ENCODE measurements at places on chromosomes 4 and X.

GRCh38 chr4:52718123-52718522, 33.1 kb downstream of the ERVMER34-1 start:
- no peak for DNase-seq

DNA sequence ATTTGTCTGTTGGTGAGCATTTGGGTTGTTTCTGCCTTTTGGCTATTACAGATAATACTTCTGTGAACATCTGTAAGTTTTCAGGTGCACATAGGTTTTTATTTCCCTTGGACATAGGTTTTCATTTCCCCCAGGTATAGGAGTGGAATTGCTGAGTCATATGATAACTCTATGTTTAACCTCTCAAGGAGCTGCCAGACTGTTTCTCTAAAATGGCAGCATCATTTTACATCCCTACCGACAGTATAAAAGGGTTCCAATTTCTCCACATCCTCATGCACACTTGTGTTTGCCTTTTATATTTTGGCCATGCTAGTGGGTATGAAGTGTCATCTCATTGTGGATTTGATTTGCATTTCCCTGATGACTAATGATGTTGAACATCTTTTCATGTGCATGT, 53.5 kb downstream of the TMEM164 start:
- DNase-seq: no peak

DNA sequence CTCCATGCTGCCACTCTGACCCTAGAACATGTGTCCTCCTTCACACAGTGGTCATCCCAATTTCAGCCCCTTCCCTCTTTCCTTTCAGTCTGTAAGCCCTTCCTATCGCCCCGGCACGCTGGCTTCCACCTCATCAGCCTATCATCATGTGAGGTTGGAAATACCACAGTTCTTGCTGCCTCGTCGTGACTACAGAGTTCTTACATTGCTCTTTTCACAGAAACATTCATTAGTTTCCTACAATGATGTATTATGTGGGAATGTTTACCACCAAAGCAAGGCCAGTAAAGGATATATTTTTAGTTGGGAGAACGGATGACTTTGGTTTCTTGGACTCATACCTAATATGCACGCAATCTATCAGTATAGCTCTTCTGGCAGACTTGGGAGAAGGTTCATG, 169.5 kb upstream of the BOD1L1 start:
- DNase-seq: no peak

GRCh38 chrX:28351801-28352200, 235.4 kb upstream of the IL1RAPL1 start:
- DNase-seq: no peak

- no peak for DNase-seq
Observed at GRCh38 chr4:59553063-59553720, 1646.9 kb upstream of the ADGRL3 start.

DNA sequence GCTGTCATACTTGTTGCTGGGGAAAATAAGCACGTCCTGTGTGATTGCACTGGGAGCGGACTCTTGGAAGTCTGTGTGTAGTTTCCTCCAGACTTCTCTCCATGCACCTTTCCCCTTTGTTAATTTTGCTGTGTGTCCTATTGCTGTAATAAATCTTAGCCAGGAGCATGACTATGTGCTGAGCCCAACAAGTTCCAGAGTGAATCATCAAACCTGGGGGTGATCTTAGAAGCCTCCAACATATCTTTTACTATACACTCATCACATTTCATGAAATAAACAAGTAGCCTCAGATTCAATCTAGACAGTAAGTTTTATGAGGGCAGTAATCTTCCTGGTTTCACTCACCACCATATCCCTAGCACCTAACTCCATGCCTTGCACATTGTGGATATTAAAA, 43.3 kb upstream of the FGF13 start:
- no peak for DNase-seq

- no peak for DNase-seq
Observed at GRCh38 chrX:114584375-114584943, 573 bp downstream of the HTR2C start.

DNA sequence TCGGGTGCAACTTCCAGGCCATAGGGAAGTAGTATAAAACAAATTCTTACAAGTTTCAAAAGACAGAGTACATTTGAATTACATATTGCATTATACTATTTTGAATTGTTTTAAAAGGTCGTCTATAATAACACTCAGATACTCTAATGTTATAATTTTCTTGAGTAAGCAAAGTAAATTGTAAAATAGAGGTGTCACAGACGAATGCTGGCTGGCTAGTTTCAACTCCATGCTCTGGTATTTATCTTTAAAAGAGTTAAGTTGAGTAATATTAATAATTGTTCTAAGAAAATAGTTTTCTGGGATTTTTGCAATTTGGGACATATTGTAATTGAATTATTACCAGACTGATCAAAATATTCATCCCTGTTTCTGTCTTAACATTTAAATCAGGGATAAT, 764.9 kb downstream of the TECRL start:
- no peak for DNase-seq

DNA sequence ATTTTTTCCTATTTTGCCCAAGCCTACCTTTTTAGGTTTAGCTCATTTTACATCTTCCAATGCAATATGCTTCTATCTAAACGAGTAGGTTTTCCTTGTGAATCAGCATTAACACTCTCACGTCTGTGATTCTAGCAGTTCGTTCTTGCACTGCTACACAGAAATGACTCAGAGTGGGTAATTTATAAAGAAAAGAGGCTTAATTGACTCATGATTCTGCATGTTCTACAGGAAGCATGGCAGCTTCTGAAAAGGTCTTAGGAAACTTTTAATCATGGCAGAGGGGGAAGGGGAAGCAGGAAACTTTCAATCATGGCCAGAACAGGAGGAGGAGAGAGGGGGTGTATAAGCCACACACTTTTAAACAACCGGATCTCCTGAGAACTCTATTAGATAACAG, 44.9 kb downstream of the SPANXN1 start:
- no peak for DNase-seq

DNA sequence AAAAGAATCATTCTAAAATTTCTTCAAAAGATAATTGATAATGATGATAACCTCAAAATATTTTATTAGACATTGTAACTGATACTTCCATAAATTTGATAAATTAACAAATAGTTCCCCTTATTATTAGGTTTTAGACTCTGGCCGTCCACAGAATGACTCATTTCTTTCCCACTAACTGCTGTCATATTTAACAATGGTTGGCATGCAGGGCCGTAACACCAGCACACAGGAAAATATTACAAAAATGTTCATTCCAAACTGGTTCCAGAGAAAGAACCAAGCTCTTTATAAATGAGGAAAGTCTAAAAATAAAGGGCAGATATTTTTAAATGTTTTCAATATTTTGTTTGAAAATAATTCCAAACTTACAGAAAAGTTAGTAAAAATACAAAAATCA, 28.2 kb downstream of the WDFY3 start:
- DNase-seq: peak; percentile 41

- no peak for DNase-seq
Observed at GRCh38 chr4:118397623-118397979, 44.8 kb upstream of the PRSS12 start.

DNA sequence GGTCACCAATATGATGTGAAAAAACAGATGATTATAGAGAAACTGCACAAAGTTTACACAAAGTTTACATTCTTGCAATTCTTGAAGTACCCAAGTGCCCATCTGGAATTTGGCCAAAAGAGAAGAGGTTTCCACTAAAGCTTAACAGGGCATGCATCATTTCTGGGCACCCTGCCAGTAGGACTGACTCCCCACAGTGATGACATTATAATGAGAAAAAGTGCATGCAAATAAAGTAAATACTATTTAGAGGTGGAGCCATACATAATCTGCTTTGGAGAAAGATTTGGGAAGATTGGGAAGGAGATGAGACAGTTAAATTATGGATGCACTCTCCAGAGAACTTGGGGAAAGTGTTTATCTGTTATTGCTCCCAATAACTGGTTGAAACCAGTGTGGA, 93.7 kb upstream of the TRPC3 start:
- DNase-seq: peak; percentile 97

DNA sequence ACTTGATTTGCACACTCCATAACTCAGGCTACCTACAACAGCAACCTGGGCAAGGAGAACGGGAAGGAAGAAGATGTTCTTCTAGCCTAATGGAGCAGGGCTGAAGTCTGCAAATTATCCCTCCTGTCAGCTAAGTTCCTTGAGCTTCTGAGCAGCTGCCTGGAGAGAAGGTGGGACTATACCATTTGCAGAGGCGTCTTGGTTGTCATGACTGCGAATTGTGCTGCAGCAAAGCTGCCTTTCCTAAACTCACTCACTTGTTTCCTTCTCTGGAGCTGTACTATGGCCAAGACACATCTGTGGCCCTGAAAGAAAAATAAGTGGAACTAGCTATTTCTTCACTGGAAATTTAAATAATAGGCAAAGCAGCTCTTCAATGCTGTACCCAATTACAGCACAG, 682.4 kb upstream of the GRIA3 start:
- DNase-seq: no peak

DNA sequence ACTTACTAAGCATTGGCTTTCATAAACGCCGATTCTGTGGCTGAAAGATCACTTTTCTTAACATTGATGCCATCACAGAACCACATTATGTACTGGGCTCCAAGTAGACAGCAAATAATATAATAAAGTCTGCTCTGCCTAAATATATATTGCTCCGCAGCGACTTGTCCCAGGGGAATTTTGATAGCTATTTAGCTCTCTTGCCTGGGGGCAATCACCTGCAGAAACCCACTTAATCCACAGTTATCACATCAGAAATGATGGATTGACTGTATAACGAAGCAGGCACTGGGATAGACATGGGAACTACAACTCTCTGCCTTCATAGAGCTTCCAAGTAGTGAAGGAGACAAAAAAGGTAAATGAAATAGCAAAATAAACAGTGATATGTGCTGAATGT, 48.0 kb upstream of the MYOZ2 start:
- DNase-seq: no peak

DNA sequence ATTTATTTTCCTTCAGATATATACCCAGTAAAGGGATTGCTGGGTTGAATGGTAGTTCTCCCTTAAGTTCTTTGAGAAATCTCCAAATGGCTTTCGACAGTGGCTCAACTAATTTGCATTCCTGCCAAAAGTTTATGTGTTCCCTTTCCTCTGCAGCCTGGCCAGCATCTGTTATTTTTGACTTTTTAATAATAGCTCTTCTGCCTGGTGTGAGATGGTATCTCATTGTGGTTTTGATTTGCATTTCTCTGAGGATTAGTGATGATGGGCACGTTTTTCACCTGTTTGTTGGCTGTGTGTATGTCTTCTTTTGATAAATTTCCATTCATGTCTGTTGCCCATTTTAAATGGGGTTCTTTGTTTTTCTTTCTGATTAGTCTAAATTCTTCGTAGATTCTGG, 375.2 kb downstream of the UBE2NL start:
- no peak for DNase-seq

DNA sequence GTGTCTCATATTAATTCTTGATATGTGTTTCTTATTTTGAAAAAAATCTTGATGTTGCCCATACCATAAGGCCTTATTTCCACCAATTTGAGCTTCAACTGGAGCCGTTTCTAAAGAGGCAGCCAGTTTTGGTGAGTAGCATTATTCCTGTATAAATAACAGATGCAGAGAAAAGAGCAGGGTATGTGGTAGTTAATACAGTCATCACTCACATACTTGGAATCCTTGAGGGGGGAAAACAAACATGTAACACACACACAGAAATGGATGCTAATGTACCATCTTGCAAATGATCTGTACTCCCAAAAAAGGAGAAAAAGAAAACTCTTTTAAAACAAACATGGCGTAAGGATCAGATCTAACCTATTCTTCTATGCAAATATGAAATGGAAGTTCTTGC, 389.7 kb downstream of the GPM6A start:
- no peak for DNase-seq

DNA sequence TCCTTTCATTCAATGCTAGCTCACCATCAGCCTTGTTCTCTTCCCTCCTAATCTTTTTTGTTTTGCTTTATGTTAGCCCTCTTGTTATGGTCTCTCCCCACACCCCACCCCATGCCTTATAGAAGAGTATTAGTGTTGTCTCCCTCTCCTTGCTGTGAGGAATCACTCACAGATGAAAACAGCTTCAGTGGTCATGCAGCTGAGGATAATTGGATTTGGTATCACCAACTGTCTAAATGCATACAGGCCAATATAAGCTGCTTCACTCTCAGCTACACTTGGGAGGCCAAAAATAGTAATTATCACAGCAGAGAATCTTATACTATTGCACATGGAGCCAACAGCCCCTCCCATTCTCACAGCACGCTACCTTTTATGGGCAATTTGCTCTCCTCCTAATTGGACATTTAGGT, 494.6 kb upstream of the FAM241A start:
- no peak for DNase-seq

GRCh38 chr4:52576961-52577623, 82.0 kb downstream of the USP46 start:
- no peak for DNase-seq

- no peak for DNase-seq
Observed at GRCh38 chrX:131217989-131218388, 71.1 kb downstream of the IGSF1 start.

- DNase-seq: no peak
Observed at GRCh38 chr4:53640576-53641453, 49.5 kb upstream of the LNX1 start.

- peak; percentile 43 for DNase-seq
Observed at GRCh38 chr4:29708473-29708872, 1011.7 kb upstream of the PCDH7 start.

GRCh38 chrX:96394598-96394997, 290.0 kb upstream of the DIAPH2 start:
- DNase-seq: no peak
